ENCODE measurements at places on chromosomes 4 and X.

DNA sequence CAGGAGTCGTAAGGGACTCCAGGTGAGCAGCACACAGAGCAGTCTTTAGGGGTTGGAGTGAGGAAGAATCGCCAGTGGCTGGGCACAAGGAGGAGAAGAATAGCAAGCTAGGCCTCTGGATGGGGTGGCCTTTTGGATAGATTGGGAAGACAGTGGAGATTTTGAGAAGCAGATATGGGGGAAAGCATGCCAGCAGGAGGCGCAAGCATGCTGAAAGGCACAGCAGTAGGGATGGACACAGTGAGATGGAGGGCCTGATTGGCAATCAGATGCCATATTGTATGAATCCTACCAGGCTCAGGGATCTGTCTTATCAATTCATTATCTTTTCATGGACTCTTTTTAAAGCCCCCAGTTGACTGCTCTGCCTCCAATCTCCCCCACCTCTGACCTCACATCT lies 60.4 kb upstream of the MAGEA4 start:
- H3K27ac ChIP-seq: no peak overlapping the region
- H3K4me3 ChIP-seq: no peak overlapping the region
- no peaks in the 10 kb centered on the region for H3K36me3 ChIP-seq
- no peak for DNase-seq
- H3K27me3 ChIP-seq: no peaks in the 10 kb centered on the region

GRCh38 chr4:139933541-139933940 lies 220.4 kb downstream of the MAML3 start:
- no peak overlapping the region for H3K27ac ChIP-seq
- no peak overlapping the region for H3K4me3 ChIP-seq
- no peaks in the 10 kb centered on the region for H3K36me3 ChIP-seq
- no peaks in the 10 kb centered on the region for H3K4me1 ChIP-seq
- DNase-seq: no peak

DNA sequence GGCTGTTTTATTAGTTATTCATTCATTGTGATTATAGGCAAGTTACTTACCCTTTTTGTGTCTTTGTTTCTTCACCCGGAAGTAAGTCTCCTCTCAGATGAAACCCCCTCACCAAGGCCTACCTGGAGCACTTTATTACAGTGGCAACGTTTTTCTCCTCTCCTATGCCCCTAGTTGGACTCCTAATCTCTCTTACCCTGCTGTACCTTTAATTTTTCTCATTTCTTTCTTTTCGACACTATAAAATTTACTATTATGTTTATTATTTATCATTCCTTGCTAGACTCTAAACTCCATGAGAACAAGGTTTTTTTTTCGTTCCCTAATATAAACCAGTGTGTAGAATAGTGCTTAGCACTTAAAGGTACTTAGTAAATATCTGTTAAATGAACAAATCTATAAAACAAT lies 17.5 kb downstream of the STAP1 start:
- peak overlapping the region; percentile 83 for H3K27ac ChIP-seq
- no peak for DNase-seq
- peaks cover 55% of the 10 kb centered on the region for H3K4me1 ChIP-seq
- H3K36me3 ChIP-seq: peaks cover 52% of the 10 kb centered on the region
- no peaks in the 10 kb centered on the region for H3K27me3 ChIP-seq
- H3K4me3 ChIP-seq: peak overlapping the region; percentile 75

DNA sequence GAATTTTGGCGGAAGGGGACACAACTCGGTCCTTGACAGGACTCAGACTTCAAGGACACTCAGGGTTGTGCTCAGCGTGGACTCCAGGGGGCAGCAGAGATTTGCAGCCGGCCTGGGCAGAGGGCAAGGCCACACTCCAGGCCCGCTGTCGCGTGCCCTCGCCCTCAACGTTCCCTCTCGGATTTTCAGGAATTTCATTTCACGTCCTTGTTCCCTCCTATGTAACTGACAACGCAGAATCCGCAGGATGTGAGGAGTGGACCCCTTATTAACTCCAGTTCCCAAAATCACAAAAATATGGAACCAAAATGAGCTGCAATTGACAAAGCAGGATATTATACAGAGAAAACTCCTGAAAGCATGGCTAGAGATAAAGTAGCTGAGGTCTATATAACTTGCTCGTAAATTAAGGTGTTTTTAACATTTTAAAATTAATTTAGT lies 21.0 kb upstream of the DCTD start:
- DNase-seq: peak; percentile 31
- no peak overlapping the region for H3K27ac ChIP-seq
- no peaks in the 10 kb centered on the region for H3K4me1 ChIP-seq

DNA sequence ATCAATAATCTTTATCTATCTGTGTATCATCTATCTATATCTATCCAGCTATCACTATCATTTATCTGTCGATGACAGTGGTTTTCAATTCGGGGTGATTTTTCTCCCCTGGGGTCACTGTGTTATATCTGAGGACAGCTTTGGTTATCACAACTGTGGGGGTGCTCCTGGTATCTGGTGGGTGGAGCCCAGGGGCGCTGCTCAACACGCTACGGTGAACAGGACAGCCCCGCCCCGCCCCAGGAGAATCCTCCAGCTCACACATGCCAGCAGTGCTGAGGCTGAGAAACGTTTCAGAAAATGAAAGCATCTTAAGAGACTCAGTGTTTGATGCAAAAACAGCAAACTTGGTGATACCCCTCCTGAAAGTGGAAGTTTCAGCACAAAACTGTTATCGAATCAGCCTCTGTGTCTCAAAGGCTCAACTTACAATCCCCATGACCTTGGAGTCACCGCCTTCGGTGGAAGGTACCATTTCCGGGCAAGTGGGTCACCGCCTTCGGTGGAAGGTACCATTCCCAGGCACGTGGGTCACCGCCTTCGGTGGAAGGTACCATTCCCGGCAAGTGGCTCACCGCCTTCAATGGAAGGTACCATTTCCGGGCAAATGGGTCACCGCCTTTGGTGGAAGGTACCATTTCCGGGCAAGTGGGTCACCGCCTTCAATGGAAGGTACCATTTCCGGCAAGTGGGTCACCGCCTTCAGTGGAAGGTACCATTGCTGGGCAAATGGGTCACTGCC lies 315.3 kb downstream of the DHRSX start:
- no peaks in the 10 kb centered on the region for H3K4me1 ChIP-seq
- H3K36me3 ChIP-seq: no peaks in the 10 kb centered on the region
- DNase-seq: no peak
- H3K27me3 ChIP-seq: no peaks in the 10 kb centered on the region

DNA sequence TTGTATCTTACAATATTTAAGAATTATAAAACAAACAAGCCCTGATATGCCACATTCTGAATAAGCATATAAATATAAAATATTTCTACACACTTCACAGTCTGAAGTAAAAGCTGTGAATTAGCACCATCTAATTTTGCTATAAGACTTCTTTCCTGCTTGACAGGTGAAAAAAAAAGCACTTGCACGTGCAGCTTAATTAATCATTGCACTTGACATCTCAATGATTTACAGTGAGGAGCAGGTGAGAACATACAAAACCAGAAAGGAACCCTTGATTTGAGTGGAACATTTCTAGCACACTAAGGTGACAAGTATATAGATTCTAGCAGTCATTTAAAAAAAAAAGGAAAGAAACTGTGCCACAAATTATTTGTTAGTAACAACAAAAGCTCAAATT lies 47.9 kb downstream of the CHIC2 start:
- no peak overlapping the region for H3K27ac ChIP-seq
- H3K4me1 ChIP-seq: no peaks in the 10 kb centered on the region
- DNase-seq: no peak

DNA sequence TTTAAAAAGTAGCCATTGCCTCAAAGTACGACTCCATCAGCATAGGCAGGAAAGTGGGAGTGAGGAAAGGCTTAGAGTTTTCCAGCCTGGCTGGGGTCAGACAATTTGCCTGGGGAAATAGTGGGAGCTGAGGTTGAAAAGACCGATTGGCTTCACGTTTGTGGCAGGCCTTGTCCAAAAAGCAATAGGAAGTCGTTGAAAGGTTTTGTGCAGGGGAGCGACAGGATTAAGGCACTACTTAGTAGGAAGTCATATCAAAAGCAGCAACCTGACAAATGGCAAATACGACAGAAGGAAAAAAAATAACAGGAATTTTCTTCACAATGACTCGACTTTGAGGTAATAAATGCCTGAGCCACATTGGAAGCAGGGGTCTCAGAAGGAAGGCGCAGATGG lies 691 bp upstream of the EREG start:
- peaks cover 34% of the 10 kb centered on the region for H3K27me3 ChIP-seq
- no peaks in the 10 kb centered on the region for H3K36me3 ChIP-seq
- DNase-seq: no peak

- H3K27me3 ChIP-seq: no peaks in the 10 kb centered on the region
- peak overlapping the region; percentile 89 for H3K27ac ChIP-seq
- peak overlapping the region; percentile 79 for H3K4me3 ChIP-seq
Observed at GRCh38 chrX:40177489-40177888, 79.7 kb upstream of the BCOR start.

GRCh38 chrX:9141496-9141895 lies 107.6 kb upstream of the FAM9B start:
- DNase-seq: no peak
- peaks cover 1% of the 10 kb centered on the region for H3K27me3 ChIP-seq
- no peaks in the 10 kb centered on the region for H3K36me3 ChIP-seq
- no peak overlapping the region for H3K4me3 ChIP-seq
- no peaks in the 10 kb centered on the region for H3K4me1 ChIP-seq
- H3K27ac ChIP-seq: no peak overlapping the region

GRCh38 chr4:164716901-164717300 lies 37.0 kb upstream of the SMIM31 start:
- no peak overlapping the region for H3K4me3 ChIP-seq
- no peak overlapping the region for H3K27ac ChIP-seq
- peaks cover 4% of the 10 kb centered on the region for H3K27me3 ChIP-seq
- no peak for DNase-seq
- H3K36me3 ChIP-seq: no peaks in the 10 kb centered on the region

DNA sequence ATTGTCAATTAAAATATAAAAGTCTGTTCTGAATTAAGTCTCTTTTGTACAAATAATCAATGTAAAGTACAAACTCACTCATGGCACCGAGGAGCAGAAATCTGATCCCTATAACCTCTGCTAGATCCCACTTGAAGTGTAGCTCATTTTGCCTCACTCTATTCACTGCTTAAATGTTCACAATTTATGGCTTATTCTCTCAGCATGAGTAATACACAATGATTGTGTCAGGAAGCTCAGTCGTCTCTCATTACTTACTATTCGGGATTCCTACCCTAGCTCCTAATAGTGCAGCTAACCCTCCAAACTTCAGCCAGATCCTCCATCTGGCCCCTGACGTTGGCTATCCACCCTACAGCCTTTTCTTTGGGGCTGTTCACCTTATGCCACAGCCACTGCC lies 4.7 kb upstream of the AMMECR1 start:
- peaks cover 3% of the 10 kb centered on the region for H3K4me1 ChIP-seq
- H3K4me3 ChIP-seq: no peak overlapping the region
- peaks cover 12% of the 10 kb centered on the region for H3K27me3 ChIP-seq
- no peak overlapping the region for H3K27ac ChIP-seq
- DNase-seq: no peak

DNA sequence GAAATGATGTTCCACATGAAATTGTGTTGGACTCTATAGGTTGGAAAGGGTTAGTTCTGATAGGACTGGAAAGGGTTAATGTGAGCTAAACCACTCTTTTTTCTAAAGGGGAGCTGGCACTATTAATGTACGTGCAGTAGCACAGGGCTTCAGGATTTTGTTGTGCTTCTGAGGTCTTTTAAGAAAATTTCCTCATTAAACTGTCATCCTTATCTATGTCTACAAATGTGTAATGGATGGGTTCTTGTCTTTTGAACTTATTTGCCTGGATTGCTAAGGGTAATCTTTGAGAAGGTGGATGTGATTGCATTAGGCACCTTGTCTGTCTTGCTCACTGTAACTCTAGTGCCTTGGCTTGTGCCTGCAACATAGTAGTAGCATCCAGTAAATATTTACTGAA lies 106.0 kb upstream of the SLC4A4 start:
- no peaks in the 10 kb centered on the region for H3K4me1 ChIP-seq
- H3K27ac ChIP-seq: no peak overlapping the region
- no peak for DNase-seq
- peaks cover 6% of the 10 kb centered on the region for H3K27me3 ChIP-seq

- H3K27me3 ChIP-seq: peaks cover 2% of the 10 kb centered on the region
- DNase-seq: no peak
- H3K4me3 ChIP-seq: no peak overlapping the region
Observed at GRCh38 chrX:132591719-132592275, 103.0 kb upstream of the MBNL3 start.

GRCh38 chr4:165368114-165368513 lies 10.7 kb upstream of the CPE start:
- H3K27ac ChIP-seq: no peak overlapping the region
- H3K27me3 ChIP-seq: peaks cover 22% of the 10 kb centered on the region
- no peaks in the 10 kb centered on the region for H3K36me3 ChIP-seq
- DNase-seq: no peak
- no peak overlapping the region for H3K4me3 ChIP-seq

- H3K36me3 ChIP-seq: no peaks in the 10 kb centered on the region
- H3K4me3 ChIP-seq: no peak overlapping the region
- H3K27me3 ChIP-seq: no peaks in the 10 kb centered on the region
- no peak for DNase-seq
- no peak overlapping the region for H3K27ac ChIP-seq
Observed at GRCh38 chr4:156778093-156778492, 193.5 kb downstream of the PDGFC start.

DNA sequence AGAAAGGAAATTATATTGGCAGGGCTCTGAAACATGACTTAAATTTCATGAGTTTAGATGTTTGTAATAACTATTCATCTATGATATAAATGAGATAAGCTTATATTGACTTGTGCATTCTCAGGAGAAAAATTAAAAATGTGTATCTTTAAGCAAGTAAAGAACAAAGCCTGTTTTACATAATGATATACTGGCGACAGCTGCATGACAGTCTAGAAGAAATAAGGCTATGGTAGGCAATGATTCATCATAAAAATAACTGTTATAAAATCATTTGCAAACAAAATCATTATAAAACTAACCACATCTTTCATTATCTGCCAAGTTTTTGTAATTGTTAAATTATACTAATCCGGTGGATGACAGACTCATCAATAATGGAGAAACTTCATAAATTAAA lies 188.1 kb downstream of the ADAM29 start:
- DNase-seq: no peak
- H3K4me1 ChIP-seq: no peaks in the 10 kb centered on the region
- H3K4me3 ChIP-seq: no peak overlapping the region
- H3K27ac ChIP-seq: no peak overlapping the region
- peaks cover under 1% of the 10 kb centered on the region for H3K36me3 ChIP-seq
- H3K27me3 ChIP-seq: no peaks in the 10 kb centered on the region

DNA sequence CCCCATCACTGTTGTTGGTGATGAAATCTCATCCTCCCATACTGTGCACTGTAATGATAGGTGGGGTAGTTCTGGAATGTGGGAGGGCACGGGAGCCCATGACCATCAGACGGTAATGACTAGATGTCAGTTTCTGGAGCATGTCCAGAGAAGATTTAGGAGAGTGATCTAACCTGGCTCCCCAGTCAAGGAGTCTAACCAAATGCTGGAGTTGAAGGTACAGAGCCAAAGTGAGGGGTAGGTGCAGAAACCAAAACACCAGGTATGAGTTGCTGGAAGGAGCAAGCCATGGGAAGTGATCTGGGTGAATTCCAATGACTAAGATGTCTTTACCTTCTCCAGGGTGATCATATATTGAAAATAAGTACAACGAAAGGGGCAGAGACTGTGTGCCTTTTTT lies 296.9 kb downstream of the INPP4B start:
- DNase-seq: no peak
- H3K4me3 ChIP-seq: no peak overlapping the region
- H3K27me3 ChIP-seq: no peaks in the 10 kb centered on the region
- H3K36me3 ChIP-seq: peaks cover 3% of the 10 kb centered on the region
